ENCODE measurements at places on chromosomes 6 and 20.

DNA sequence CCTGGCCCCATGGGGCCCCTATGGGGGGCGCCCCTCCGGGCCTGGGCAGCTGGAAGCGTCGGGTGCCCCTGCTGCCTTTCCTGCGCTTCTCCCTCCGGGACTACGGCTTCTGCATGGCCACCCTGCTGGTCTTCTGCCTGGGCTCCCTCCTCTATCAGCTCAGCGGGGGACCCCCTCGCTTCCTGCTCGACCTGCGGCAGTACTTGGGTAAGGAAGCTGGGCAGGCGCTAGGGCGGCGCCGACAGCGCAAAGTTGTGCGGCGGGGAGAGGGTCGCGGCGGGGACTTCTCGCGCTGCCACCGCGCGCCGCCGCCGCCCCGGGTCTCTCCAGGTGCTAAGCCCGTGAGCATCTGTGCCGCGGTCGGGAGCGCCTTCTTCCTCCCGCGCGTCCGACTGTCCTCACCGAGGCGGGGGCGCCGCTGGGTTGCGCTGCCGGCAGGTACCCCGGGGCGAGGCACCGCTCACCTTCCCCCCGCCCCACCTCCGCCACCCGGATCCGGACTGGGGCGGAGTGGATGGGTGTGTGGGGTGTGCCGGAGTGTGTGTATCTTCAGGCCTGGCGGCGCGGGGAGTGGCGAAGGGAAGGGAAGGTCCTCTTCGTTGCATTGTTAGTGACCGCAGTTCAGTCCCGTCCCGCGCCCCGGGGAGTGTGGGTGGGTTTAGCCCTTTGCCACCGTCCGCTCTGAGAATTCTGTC is 788 bp downstream of the UST start:
- DNase-seq: peak; percentile 16

DNA sequence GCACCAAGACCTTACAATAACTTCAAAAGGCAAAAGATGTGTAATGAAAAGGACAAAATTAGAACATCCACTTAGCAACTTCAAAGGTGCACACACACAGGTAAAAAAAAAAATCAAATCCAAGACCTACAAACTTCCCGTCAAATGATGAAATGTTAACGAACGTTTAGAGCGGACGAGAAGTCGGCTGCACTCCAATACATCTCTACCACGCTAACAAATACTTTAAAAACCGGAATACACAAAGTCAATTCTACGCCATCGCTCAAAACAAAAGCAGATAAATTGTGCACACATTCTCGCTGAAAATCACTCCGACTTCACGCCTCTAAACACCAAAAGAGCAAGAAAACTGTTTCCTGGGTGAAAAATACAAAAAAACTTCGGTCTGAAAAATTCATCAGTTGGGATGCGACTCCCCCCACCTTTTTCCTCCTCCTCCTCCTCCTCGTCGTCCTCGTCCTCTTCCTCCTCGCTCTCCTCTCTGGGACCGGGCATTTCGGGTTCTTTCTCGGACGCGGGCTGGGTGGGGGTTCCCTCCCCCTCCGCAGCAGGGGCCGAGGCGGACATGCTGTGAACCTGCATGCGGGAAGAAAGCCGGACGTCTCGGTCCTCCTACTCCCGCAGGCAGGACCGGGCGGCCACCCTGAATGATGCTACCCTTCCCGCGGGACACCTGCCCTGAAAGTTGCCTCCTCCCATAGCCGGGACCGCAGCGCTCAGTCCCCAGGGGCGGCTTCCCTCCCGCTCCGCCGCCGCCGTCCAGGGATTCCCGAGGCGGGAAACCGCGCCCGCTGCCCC is 712 bp downstream of the DEK start:
- peak; percentile 20 for DNase-seq

DNA sequence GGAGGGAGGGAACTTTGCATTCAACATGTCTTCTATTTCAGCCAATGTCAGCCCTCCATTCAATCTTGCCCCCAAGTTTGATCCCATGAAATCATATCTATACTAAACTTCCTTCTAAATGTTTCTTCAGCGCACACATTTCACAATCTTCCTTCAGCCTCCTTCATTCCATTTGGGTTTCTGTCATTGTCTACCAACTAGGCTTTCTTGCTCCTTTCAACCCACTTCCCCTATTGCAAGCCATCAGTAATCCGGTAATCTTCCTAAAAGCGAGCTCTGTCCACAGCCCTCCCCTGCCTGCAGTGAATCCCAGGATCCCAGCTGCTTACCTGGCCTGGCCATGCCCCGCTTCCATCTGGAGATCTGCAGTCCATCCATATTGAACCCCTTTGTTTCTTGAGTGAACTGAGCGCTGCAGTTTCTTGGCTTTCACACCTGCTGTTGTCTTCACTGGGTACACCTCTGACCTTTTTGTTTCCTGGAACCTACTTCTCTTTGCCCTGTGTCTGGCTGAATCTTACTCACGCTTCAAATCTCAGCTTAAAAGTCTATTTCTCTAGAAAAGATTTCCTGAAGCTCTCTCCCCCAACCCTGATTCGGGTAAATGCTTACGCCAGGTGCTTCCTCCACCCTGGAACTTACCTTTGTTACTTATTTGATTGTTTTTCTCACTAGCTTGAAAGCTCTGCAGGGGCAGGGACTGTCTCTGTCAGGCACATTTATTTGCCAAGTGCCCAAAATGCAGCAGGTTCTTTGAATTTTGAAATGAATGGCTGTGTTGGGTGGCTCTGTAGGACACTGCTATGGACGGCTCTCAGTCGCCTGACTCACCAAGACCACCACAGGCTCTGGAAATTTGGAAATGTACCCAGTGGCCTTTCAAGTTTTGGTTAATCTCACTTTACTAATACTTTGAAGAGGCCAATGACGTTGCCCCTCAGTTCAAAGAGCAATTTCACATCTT is 50.3 kb downstream of the ADTRP start:
- no peak for DNase-seq

DNA sequence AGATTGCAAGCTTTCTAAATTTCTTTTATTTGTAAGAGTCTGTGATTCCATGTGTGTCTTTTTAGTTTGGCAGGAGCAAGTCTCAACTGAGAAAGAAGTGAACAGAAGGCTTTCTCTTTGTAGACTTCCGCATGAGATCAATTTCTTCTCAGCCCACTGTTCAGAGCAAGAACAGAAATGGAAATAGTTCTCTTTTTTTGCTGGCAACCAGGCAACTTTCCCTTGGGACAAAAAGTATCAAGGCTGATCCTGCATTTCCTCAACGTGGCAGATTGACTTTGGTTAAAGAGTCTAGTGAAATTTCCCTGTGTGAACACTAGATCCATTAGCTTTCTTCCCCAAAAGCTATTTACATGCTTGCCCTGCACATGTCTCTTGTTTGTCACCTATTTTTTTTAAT is 46.8 kb upstream of the JAG1 start:
- no peak for DNase-seq

GRCh38 chr20:19750907-19751636 is 7.0 kb upstream of the RIN2 start:
- DNase-seq: no peak

GRCh38 chr6:18510644-18511033 is 123.5 kb downstream of the RNF144B start:
- DNase-seq: no peak

All from stimulated activated CD4-positive, alpha-beta T cell treated with anti-CD3 and anti-CD28 coated beads, Interleukin-12 subunit alpha, Interleukin-12 subunit beta, amount 100 ng/mL, for 24 hours (primary cell).